ENCODE measurements at places on chromosomes 11 and 22.

- no peak for DNase-seq
These were observed 23.4 kb downstream of the SLN start for GRCh38 chr11:107688322-107688918.

GRCh38 chr22:25070956-25071355 is 118.4 kb downstream of the KIAA1671 start:
- DNase-seq: no peak

DNA sequence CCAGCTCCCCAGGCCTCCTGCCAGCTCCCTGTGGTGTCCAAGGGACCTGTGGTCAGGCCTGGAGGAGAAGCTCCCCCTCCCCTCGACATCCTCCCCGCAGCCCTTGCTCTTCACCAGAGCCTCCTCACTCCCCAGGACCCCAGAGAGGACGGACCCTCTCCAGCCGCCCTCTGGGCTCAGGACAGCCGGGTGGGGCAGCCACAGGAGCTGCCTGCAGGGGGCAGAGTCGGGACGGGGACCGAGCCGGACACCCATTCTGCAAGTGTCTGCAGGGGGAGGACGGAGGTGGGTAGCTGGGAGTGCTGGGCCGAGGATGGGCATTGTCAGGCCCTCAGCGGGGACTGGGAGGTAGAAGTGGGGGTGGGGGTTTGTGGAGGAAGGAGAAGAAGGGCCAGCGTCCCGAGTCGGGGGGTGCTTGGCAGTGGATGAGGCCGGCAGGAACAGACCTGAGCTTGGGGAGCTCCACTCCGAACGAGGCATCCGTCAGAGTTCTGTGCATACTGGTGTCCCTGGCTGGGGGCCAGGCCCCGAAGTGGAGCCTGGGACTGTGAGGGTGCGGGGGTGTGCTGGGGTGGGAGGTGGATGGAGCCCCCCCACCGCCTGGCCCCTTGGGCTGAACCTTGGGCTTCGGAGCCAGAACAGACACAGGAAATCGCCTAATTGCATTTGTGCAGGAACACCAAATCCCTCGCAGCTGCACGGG is 15.2 kb downstream of the PRR33 start:
- peak; percentile 48 for DNase-seq

DNA sequence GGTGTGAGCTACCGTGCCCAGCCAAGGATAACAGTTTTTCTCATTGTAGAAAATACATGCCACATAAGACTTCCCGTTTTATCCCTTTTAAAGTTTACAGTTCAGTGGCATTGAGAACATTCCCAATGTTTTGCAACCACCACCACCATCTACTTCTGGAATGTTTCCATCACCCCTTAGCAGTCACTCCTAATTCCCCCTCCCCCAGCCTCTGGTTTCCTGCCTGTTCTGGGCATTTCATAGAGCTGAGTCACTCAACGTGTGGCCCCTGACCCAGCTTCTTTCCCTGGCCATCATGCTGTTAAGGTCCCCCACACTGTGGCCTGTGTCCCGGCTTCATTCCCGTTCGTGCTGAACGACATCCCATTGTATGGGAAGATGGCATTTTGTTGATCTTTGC is 30.7 kb downstream of the FGF4 start:
- DNase-seq: peak; percentile 93

- no peak for DNase-seq
These were observed 1.0 kb downstream of the CCDC85B start for GRCh38 chr11:65891219-65892136.

GRCh38 chr11:80155412-80156017 is 714.7 kb upstream of the TENM4 start:
- DNase-seq: peak; percentile 59

DNA sequence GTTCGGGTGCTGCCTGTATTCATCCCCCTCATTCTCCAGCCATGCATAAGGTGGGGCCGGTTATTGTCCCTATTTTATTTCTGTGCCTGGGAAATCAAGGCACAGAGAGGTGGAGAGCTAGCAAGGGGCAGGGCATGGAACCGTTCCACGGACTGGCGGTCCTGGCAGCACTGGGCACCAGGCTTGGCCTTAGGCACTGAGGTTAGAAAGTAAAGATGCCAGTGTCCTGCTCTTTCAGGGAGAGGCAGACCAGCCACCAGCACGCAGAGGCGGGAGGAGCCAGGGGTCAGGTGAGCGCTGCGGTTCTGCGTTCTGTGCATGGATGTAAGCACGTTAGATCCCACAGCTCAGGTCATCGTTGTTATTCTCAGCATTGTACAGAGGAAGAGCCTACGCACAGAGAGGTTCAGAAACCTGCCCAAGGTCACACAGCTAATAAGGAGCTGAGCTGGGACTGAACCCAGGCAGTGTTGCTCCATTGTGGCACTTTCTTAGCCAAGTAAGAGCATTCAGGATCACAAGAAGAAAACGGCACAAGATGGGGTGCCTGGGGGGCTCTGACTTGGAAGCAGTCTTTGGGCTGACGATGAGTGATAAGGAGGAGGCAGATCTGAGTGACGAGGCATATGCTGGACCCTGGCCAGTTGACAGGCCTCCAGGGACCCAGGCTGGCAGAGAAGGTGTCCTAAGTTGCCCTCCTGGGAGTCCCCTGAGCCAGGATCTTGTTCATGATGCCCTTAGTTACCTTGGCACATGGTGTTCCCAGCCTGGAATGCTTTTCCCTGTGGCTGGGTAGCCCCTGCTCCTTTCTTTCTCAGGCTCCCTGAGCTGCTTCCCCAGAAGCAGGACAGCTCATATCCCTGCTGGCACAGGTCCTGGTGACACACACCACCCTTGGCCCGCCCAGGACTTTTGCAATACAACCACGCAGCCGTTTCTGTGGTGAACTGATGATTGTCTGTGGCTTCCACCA is 41.1 kb downstream of the OSBPL5 start:
- no peak for DNase-seq

GRCh38 chr11:60870276-60870675 is 2.9 kb downstream of the ZP1 start:
- DNase-seq: no peak

DNA sequence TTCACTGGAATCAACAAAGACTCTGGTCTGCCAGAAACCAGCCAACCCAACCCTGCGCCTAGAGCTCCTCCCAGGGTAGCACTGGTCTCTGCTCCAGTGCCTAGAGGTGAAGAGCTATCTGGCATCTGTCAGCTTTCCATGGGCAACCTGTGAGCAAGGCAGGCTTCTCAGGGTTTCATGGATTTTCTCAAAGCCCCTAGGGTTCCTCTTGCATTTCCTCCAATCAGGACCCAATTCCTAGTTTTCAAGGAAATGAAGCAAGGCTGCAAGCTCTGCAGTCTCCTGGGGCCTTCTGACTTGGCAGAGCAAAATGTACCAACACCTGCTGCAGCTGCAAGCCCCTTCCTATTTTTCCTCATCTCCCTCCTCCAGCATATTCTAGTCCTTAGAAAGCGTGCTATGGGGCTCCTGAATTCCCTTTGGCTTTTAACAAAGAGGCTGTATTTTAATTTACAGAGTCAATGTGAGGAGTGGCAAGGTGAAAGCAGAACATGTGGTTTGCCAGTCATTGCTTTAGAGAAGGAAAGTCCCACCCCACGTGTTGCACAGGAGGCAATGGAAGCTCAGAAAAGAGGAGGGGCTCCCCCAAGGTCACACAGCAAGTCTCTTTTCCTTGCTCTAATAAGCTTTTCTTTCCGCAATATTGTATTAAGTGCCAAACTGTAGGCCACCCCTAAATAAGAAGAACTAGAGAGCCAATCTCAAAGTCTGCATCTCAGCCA is 33.0 kb upstream of the RIC3 start:
- no peak for DNase-seq

- DNase-seq: no peak
These were observed 39.8 kb downstream of the GAB4 start for GRCh38 chr22:16968218-16968595.

GRCh38 chr11:69002570-69003231 is 10.3 kb downstream of the MRGPRF start:
- DNase-seq: no peak

DNA sequence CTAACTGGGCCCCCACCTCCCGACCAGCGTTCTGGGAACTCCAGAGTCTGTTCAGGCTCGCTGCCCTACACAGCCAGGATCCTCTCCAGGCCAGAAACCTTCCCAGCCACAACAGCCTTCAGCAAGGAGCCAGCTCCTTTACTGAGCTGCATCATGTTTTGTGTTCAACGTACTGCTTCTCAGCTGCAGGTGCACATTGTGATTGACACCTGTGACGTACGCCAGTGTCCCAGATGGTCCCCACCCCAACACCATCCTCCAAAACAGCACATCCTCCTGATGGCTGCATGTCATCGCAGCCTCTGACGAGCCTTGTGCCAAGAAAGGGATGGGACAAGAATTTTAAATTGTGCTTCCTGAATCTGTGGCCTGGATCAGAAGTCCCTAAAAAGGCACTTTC is 117.5 kb downstream of the SPATA19 start:
- DNase-seq: no peak

DNA sequence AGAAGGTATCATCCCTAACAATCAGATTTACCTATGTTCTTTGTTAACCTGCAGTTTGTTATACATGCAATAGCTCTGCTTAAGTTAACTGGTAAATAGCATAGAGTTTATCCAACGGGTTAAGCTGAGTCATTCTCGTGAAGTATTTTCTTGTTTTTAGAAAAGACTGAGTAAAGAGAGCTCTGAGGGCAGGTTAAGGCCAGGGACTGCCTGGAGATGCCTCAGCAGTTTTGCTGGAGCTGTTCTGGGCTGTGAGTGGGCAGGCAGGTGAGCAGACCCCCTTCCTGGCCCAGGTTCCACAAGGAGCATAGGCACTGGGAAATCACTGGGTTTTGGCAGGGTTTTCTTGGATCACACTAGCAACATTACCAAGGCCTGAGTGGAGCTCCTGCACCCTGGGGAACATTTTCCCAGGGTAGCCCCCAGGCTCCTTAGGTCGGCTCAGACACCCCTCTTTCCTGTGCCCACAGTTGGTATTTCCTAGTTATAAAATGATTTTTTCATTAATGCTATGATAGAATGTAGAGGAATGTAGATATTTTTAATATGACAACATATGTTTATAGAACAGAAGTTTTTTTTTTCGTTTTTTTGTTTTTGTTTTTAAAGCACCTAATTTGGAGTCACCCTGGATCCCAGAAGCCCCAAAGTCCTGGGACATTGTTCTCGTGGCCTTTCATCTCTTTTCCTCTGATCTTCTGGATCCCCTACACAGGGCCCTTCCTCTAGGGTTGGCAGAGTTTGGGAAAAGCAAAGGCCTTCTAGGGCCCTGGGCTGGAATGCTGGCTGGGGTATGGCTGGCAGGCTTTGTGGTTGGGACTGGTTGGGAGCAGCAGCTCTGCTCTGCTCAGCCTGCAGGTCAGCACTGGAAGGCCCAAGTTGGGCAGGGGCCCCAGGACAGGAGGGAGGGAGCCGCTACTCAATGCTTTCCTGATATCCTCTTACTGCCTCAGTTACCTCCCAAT is 26.7 kb downstream of the IRAG1 start:
- DNase-seq: no peak

DNA sequence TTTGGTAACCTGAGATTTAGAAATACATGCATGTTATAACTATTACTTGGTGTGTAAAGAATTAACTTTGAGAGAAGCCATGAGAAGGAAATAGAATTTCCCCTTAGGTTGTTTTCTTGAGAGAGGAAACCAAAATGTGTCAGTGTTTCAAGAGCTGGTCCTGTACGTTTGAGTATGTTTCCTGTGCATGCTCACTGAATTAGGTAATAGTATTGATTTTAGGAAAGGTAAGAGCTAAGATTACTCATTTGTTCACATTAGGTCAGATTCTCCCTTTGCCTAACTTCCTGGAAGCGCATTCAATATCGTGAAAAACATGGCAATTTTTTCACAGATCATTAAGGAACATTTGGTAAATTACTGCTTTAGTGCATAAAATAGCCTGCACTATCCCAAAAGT is 49.3 kb upstream of the RDX start:
- no peak for DNase-seq

DNA sequence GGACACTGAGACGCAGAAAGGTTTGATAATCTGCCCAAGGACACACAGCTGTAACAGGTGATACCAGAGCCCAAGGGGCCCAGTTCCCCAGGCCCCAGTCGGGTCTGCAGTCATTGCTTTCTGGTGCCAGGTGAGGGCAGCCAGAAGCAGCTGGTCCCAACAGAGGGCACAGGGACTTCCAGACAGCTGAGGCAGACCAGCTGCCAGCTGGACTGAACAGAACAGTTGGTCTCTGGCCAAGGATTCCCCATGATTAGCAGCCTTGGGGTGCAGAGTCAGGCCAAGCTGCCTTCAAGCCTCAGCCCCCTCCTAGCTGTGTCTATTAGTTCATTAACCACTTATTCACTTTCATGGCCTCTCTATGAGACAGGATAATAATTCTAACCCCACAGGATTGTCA is 105.6 kb downstream of the RRAS2 start:
- no peak for DNase-seq

GRCh38 chr22:28357193-28357592 is 322.4 kb downstream of the TTC28 start:
- DNase-seq: no peak

GRCh38 chr11:69055212-69055586 is 6.5 kb downstream of the TPCN2 start:
- DNase-seq: no peak

DNA sequence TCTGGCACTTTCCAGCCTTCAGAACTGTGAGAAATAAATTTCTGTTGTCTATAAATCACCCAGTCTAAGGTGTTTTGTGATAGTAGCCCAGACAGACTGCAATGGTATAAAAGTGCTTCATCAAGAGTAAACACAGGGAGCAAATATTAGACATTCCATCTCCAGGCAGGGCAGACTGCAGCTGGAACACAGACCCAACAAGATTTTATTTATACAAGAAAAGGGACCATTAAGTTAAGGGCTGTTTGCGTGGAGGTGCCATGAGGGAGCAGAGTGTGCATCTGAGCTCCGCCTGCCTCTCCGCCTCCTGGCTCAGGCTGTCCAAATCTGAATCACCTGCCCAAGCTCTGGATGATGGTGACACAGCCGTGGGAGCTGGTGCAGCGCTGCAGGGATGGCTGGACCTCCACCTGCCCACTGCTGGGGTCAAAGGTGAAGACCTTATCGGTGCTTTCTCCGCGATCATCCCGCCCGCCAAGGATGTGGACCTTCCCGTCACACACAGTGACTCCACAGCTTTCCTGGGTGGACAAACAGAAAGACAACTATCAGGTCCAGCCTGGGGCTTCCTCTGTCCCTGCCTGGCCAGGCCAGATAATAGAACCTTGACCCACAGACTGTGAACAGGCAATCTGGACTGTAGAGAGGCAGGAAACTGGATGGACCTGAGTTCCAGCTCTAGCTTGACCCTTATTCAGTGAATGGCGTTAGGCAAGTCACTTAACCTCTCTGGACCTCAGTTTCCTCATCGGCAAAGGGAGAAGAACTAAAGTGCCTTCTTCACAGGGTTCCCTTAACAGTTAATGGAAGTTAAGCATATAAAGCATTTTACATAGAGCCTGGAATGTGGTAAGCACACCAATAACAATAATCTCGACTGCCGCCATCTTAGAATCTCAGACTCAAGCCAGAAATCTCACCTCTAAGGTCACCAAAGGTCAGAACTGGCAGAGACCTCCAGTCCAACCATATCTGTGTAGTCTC is 10.5 kb downstream of the KLHL35 start:
- DNase-seq: no peak

- DNase-seq: no peak
These were observed 49.2 kb upstream of the ALX4 start for GRCh38 chr11:44359162-44359561.
